ENCODE measurements at places on chromosomes 16 and 17.

DNA sequence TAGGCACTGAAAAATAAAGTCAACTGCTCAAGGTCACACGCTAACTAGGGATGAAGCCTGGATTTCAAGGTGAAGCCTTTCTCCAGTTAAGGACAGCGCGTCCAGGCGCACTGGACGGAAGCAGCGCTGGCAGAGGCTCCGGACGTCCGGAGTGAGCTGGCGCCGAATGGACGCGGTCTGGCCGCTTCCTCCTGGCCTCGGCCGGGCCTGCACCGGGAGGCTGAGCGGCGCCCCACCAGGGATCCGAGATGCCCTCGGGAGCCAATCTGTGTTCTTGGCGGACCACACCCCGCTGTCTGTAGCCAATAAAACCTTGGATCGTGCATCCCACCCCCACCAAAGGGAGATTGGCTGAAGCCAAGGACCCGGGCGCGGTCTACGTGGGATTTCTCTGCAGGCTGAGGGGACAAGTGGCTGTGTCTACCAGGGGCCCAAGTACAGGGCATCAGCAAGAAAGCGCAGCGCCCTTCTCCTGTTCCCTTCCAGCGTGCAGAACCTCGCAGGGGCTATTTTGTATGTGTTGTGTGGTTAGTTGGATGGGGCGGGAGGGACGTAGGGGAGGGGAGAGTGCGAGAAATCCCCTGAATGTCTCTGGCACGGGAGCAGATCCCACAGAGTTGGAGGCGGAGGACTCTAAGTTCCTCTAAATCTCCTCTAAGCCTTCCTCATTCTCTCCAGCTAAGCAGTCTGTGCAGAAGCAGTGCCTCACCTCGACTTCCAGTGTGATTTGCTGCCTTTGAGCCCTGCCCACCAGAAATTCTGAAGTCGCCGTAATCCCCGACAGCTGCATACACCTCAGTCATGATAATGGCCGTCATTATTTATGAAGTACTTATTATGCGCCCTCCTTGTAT is 2.5 kb upstream of the AKAP10 start:
- DNase-seq, result no peak

DNA sequence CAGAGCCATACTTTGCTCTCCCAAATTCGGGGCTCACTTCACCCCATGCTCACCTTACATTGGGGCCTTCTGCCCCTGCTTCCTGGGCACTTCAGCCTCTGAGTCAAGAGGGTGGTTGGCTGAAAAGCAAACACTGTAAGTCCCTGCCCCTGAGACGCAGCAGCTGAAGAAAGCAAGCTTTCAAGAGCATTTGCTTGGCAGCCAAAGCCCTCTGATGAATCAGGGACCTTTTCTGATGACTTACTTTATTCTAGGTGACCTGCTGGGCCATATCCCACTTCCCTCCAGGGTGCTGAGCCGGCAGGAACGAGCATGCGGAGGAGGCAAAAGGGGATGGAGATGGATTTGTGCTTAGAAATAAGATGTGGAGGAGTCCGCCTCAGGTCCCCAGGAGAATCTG is 147.0 kb upstream of the TNRC6C start:
- DNase-seq, result no peak

GRCh38 chr16:46607529-46607928 is 13.7 kb downstream of the SHCBP1 start:
- no peak for DNase-seq

DNA sequence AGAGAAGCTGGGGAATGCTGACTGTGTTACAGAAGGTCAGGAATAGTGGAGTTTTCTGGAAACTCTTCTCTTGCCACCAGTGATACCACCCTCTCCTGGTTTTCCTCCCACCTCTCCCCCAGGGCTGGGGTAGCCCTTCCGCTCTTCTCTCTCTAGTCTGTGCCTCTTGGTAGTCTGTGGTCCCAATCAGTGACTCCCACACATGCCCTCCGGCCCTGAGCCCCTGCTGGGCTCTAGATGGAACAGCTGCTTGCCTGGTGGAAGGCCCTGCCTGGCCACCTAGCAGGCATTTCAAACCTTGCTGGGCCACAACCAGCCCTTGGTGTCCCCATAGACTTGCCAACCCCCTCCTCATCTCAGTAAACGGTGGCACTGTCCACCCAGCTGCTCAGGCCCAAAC is 15.2 kb upstream of the MTSS2 start:
- no peak for DNase-seq

DNA sequence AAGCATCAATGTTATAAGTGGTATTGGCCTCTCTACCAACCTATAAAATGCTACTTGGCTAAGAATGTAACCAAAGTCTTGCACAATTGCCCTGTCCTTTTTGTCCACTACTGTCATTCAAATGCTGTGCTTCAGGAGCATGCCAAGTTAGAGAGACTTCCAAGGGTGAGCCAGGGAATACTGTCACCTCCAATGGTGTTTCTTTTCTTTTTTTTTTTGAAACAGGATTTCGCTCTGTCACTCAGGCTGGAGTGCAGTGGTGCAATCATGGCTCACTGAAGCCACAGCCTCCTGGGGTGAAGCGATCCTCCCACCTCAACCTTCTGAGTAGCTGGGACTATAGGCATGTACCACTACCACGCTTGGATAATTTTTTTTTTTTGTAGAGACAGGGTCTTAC is 43.7 kb upstream of the ERN1 start:
- DNase-seq, result no peak
